Right ventricle myocardium inferior (tissue), 1 donor: ENCODE measurements at places on chromosomes 1 and 21.

DNA sequence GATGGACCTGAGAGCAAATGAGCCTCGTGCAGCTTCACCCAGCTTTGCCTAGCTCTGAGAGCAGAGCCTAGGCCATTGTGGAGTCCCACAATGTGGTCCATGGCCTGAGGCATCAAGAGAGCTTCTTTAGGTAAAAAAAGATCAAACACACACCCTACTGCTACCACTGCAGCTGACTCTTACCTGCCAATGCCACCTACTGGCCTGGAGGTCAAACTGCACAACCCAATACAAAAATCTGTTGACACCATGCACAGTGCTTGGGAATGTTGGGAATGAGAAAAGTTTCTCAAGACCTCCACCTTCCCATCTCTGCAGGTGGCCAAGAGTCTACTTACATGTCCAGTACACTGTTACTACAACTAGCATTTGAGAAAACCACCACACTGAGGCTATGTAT, 60.6 kb downstream of the UCHL5 start:
- no peak for DNase-seq

DNA sequence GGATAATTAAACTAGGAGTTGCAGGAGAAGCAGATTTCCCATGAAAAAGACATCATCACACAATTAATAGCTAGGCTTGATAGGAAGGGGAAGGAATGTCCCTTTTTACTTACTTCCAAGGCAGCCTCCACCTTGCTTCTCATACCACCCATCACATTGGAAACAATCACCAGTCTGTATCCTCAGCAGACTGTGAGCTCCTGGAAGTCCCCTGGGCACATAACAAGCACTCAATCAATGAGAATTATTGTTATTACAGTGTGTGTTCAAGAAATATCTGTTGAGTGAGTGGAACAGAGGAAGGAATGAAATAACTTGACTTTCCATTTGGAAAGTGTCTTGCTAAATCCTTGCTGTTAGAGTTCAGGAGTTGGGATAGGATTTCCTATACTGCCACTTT, 36.2 kb downstream of the HIVEP3 start:
- no peak for DNase-seq

DNA sequence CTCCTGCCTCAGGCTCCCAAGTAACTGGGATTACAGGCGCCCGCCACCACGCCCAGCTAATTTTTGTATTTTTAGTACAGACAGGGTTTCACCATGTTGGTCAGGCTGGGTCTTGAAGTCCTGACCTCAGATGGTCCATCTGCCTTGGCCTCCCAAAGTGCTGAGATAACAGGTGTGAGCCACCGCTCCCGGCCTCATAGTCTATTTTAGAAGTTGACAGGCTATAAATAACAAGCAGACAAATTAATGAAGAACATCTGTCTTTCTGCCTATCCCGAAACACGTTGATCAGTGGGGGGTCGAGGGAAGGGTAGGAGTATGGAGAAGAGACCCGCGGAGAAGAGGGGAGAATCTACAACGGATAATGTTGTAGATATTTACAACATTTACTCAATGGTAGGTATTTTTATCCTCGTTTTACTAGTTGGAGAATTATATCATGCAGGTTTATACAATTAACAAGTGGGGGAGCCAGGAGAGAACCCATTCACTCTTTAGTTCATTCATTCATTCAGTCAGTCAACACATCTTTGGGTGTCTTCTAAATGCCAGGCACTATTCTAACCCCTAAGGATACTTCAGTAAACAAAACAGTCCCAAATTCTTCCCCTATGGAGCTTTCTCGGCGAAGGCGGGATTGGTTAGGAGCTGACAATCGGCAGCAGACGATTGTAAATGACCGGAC, 497 bp upstream of the IFNAR2 start:
- no peak for DNase-seq

- no peak for DNase-seq
These were observed 8.8 kb downstream of the GPATCH2 start for GRCh38 chr1:217622042-217622441.

DNA sequence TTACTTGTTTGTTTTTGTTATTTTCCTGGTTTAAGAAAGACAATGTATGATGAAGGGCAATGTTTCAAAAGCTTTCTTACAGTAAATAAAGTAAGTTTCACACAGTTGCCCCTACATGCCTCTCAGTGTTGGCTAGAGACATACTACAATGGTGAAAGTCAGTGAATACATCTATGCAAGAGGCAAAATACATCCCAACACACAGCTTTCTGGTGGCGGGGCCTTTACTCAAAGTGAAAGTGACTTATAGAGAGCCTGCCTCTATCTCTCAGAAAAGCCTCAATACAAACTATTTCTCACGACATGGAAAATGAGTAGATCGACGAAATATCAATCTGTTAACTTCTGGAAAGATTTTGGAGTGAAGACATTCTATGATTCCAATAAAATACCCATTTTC, 122.3 kb downstream of the SLC30A10 start:
- no peak for DNase-seq

- no peak for DNase-seq
These were observed 818 bp upstream of the TMEM50B start for GRCh38 chr21:33480481-33481103.

GRCh38 chr1:219489636-219490035, 123.3 kb downstream of the ZC3H11B start:
- DNase-seq = no peak

GRCh38 chr1:108208724-108209446, 8.7 kb upstream of the SLC25A24 start:
- no peak for DNase-seq

DNA sequence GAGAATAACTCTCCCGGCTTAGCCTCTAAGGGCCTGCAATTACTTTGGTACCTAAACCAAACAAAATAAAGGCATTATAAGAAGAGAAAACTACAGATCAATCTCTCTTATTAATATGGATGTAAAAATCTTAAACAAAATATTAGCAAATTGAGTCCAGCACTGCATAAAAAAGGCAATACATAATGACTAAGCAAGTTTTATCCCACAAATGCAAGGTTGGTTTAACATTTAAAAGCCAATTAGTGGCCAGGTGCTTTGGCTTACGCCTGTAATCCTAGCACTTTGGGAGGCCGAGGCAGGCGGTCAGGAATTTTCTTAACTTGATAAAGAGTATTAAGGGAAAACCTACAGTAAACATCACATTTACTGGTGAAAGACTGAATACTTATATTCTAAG, 67.1 kb upstream of the MAB21L3 start:
- no peak for DNase-seq

GRCh38 chr1:193338194-193338593, 151.8 kb upstream of the B3GALT2 start:
- DNase-seq = no peak

DNA sequence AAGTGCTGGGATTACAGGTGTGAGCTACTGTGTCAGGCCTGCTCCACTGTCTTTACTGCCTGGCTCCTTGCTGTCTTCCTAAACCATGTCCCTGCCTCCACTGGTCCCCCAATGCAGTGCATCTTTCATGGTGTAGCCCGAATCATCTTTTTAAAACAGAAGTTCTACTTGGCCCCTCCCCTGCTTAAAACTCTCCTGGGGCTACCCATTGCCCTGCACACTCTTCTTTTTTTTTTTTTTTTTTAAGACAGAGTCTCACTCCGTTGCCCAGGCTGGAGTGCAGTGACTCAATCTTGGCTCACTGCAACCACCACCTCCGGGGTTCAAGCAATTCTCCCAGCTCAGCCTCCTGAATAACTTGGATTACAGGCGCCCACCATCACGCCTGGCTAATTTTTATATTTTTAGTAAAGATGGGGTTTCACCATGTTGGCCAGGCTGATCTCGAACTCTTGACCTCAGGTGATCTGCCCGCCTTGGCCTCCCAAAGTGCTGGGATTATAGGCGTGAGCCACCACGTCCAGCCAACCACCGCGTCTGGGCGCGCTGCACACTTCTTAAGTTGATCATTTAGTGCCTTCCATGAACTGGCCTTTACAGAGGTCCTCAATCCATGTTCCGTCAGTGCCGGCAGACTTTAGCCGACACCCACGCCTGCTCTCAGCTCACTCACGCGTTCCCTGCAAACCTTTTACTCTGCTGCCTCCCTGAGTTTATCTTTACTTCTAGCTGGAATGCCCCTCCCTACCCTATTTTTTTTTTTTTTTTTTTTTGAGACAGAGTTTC, 2.4 kb downstream of the FCN3 start:
- no peak for DNase-seq

DNA sequence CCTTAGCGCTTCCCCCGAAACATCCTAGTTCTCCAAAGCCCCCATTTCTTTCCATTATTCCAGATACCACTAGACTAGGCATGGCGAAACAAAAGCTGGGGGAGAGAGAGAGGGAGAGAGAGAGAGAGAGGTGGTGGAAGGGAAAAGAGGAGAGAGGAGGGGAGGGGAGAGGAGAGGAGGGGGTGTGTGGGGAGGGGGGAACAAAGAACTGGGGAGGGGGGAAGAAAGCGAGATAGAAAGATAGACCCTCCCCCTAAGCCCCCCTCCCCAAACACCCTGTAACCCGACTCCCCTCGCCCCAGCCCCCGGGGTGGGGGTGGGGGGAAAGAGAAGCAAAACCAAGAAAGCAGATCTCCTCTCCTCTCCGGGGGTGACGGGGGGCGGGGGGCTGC, 352 bp downstream of the MEX3A start:
- no peak for DNase-seq

- DNase-seq = no peak
These were observed 32.4 kb upstream of the POU3F1 start for GRCh38 chr1:38079019-38079418.

- no peak for DNase-seq
These were observed 17.5 kb downstream of the FBXO42 start for GRCh38 chr1:16334655-16335340.

- DNase-seq = no peak
These were observed 9.2 kb downstream of the TP53BP2 start for GRCh38 chr1:223836586-223836985.

DNA sequence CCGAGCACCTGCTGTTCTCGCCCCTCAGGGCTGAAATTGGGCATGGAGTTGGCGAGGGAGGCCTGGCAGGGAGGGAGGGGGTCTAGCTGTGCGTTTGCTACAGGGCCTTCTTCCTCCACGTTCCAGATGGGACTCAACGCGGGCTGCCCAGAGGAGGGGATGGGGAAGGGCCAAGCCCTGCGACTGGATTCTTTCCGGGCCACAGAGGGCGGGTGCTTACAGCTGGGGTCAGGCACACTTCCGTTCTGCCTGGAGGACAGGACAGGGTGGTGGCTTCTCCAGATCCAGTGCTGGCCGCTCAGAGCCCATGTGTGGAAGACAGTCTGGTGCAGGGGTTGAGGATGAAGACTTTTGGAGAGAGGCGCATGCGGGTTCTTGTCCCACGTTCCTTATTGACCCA, 90.0 kb downstream of the EDEM3 start:
- DNase-seq = peak; percentile 52

- no peak for DNase-seq
These were observed 42.3 kb upstream of the PDC start for GRCh38 chr1:186503190-186503589.

- DNase-seq = no peak
These were observed 253.6 kb downstream of the HMCN1 start for GRCh38 chr1:185987611-185988321.

- no peak for DNase-seq
These were observed 4.3 kb downstream of the TTC3 start for GRCh38 chr21:37077403-37077802.

GRCh38 chr1:5428351-5428750, 563.9 kb downstream of the NPHP4 start:
- no peak for DNase-seq

DNA sequence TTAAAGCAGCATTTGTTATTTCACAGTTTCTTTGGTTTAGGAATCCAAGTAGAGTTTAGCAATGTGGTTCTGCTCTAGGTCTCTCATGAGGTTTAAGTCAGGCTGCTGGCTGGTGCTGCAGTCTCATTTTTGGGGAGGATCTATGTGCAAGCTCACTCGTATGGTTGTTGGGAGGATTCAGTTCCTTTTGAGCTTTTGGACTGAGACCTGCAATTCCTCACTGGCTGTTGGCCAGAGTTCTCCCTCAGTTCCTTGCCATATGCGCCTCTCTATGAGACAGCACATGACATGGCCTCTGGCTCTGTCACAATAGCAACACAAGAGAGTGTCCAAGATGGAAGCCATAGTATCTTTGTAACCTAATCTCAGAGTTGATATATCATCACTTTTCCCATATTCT, 91.0 kb downstream of the OLFML2B start:
- peak; percentile 75 for DNase-seq

GRCh38 chr21:14926186-14926585, 138.6 kb downstream of the NRIP1 start:
- no peak for DNase-seq

DNA sequence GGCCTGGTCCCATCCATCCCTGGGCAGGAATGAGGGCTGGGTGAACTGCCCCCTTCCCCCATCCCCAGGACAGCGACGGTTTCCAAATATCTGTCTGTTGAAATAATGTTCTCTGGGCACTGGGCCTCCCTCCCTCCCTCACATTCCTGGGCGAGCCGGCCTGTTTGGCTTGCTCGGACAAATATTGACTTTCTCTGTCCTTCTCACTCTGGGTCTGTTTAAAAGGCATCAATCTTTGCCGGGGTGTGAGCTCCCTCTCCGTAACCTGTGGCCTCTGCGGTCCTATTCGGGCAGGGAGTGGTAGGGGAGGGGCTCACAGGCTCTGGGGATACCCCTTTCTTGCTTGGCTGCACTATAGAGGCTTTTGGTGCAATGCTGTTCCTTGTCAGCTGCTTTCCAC, 40.2 kb downstream of the FOXD2 start:
- no peak for DNase-seq

DNA sequence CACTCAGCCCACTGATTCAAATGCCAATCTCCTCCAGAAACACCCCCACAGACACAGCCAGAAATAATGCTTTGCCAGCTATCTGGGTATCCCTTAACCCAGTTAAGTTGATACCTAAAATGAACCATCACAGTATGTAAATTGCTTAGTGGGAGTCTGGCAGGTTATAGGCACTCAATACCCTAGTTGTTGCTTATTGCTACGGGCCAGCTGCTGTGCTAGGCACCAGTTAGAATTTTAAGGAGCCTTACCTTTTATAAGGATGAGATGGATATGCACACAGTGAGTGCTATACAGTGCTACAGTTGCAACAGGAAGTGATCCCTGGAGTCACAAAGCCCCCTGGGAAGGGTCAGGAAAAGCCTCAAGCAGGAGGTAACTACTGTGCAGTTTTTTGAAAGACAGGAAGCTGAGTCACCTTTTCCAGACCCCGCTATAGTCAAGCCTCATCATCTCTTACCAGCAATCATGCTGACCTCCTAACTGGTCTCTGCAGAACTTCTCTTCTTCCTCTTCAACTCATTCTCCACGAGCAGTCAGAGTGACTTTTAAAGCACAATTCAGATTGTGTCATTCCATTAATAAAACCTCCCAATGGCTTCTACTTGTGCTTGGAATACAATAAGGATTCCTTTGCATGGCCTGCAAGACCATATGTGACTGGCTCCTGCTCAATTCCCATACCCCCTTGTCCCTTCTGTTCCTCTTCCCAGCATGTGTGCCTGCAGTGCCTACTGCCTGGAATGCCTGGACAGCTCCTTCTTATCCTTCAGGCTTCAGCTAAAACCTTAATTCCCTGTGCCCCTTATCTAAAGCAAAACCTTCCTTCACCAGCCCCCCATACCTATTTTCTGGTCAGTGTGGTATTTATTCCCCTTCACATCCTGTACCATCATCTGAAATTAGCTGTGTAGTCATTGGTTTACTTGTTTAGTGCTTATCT, 10.4 kb upstream of the TLR5 start:
- DNase-seq = no peak
